ENCODE measurements at places on chromosomes 16 and 17. TPM values are rescaled to one million over a fixed set of nuclear protein-coding genes. Genes with fewer than 3 reads are reported as not detected.

LAT gene
- 1.9 TPM for total RNA-seq

GRCh38 chr17:62600805-62601204 is 26.7 kb upstream of the MRC2 start:
- no peak for DNase-seq

ZMYND15 gene
- total RNA-seq = 0.11 TPM

CRYM gene
- total RNA-seq = 63.3 TPM

ABAT gene
- total RNA-seq = 3.0 TPM

- peak; percentile 97 for DNase-seq
Observed at GRCh38 chr17:74442670-74443515, 11.0 kb downstream of the GPRC5C start.

DNA sequence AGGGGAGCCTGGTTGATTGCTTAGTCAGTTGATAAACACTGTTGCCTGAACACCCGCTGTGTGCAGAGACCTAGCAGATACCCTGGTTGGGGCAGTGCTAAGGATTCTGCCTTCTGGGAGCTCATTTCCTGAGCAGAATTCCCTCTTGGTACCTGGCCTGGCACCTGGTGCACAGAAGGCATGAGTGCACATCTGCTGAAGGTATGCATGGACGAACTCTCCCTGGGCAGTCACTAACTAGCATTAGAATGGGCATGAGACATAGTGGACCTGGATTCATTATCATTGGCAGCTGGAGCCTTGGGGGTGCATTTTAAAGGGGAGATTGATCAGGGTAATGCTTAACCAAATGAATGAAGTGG is 13.1 kb downstream of the ADCY7 start:
- no peak for DNase-seq

DNA sequence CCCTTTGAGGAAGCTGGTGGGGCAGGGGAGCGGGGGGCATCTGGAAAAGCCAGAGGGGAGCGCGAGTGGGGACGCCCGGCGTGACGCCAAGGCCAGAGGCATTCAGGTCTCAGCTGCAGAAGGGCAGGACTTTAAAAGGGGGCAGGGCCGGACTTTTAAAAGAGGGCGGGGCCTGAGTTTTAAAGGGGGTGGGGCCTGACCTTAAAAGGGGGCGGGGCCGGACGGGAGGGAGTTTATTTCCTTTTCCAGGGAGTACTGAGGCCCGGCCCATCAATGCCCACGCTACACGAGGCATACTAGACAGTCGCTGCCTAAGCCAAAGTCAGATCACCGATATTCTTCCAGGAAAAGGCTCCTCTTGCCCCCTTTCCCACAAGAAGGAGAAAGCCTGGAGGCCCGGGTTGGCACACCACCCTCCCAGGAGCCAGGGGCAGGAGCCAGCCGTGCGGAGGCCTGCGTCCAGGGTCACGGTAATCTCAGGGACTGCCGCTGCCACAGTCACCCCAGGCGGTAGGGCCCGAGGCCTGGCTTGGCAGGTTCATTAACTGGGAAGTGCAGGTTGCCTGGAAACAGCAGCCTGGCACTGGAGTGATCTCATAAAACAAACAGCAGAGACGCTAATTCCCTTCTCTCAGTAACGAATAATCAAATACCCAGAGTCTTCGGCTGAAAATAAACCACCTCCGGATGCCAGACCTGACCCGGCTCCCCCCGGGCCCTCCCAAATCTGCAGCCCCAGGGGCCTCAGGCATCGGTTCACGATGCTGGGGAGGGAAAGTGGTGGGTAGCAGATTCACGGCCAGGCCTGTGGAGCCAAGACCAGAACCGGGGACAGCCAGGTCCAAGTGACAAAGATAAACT is 90.7 kb downstream of the TIMM22 start:
- DNase-seq = no peak

RAD51C gene
- total RNA-seq = 40.1 TPM

- DNase-seq = no peak
Observed at GRCh38 chr17:57484081-57484666, 227.9 kb downstream of the MSI2 start.

GRCh38 chr17:16254773-16255400 is 37.9 kb downstream of the PIGL start:
- no peak for DNase-seq

ALOX12B gene
- total RNA-seq = not detected

GRCh38 chr16:81514041-81514559 is 69.5 kb downstream of the CMIP start:
- DNase-seq = no peak

- DNase-seq = no peak
Observed at GRCh38 chr17:78534492-78535272, 42.5 kb downstream of the DNAH17 start.

- DNase-seq = peak; percentile 86
Observed at GRCh38 chr17:80795754-80796153, 195.9 kb upstream of the CHMP6 start.

ARSG gene
- total RNA-seq = 2.2 TPM

- DNase-seq = peak; percentile 85
Observed at GRCh38 chr16:50259334-50260205, 6.8 kb upstream of the ADCY7 start.

DNA sequence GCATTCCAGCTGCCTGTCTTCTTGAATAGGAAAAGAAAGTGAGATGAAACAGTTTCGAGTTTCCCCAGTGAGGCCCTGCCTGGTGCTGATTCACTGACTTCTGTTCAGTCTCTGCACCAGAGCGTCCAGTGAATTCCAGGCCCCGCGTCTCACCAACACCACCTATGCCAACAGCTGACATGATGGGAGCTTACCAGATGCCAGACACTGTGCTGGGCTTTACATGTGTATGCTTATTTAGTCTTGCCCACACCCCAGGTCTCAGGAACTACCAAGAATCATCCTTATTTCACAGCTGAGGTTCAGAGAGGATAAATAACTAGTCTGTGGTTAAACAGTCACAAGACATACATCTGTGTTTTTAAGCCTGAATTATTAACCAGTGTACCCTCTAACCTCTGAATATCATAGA is 29.1 kb upstream of the IRX6 start:
- no peak for DNase-seq

DNA sequence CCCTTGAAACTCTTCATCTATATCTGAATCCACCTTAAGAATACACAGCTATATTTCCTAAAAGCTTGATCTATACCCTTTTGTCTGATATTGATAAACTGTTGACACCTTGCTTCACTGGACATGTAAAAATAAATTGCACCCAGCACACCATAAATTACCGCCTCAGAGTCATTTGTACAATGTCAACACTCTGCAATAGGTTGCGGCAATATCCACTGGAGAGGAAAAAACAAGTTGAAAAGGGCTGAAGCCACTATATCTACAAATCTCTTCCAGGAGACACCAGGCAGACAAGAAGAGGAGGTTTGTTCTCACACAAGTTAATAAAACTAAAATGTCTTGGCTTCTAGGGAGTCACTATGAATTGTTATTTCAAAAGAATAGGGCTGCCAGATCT is 656.9 kb downstream of the CDH8 start:
- DNase-seq = no peak

GRCh38 chr16:4113358-4114256 is 2.6 kb downstream of the ADCY9 start:
- DNase-seq = no peak

ABCA10 gene
- 7.1 TPM for total RNA-seq

NOG gene
- 0.70 TPM for total RNA-seq

DNA sequence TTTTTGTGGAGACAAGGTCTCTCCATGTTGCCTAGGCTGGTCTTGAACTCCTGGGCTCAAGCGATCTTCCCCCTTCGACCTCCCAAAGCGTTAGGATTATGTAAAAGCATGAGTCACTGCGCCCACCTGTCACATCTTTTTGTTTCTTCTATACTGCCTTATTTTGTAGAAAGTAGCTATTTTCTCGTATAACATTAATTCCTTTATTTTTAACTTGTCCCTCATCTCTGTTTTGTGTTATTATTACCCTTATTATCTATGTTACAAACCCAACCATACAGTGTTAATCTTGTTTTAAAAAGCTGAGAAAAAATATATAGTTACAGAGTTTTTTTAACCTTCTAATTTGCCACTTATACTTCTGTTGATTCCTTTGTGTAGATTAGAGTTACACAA is 1.4 kb upstream of the TXNDC11 start:
- no peak for DNase-seq

TNS4 gene
- total RNA-seq = not detected

SLC47A1 gene
- total RNA-seq = 4.6 TPM

All from Right ventricle myocardium inferior (tissue), 1 donor.